ENCODE measurements at places on chromosomes 2 and 18. TPM values are rescaled to one million over a fixed set of nuclear protein-coding genes. Genes with fewer than 3 reads are reported as not detected.

DNA sequence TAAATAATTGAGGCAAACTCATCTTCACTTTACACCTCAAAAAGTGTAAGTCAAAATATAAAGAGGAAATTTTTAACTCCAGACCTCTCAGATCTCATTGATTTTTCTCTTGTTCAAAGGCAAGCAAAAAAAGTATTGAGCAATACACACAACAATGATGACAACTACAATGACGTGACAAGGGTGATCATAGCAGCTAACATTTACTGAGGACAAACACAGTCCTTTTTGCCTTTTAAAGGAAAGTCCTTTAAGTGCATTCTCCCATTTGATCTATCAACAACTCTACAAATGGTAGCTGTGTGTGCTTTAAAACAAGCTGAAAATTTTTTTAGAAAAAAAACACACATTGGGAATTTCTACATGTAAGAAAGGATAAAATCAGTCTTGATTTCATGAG is 123.5 kb upstream of the CTAGE1 start:
- DNase-seq, result no peak

DNA sequence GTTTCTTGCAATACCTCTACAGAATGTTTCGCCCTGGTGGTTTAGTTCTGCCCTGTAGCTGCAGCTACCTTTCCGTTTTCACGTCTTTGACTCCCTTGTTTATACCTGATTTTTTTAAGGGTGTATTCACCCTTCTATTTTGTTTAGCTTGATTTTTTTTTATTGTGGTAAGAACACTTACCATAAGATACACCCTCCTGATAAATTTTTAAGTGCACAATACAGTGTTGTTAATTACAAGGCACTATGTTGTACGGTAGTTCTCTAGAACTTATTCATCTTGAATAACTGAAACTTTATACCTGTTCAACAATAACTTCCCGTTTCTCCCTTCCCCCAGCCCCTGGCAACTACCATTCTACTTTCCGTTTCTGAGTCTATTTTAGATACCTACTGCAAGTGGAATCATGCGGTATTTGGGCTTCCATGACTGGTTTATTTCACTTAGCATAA is 48.9 kb upstream of the NABP1 start:
- DNase-seq, result no peak

DNA sequence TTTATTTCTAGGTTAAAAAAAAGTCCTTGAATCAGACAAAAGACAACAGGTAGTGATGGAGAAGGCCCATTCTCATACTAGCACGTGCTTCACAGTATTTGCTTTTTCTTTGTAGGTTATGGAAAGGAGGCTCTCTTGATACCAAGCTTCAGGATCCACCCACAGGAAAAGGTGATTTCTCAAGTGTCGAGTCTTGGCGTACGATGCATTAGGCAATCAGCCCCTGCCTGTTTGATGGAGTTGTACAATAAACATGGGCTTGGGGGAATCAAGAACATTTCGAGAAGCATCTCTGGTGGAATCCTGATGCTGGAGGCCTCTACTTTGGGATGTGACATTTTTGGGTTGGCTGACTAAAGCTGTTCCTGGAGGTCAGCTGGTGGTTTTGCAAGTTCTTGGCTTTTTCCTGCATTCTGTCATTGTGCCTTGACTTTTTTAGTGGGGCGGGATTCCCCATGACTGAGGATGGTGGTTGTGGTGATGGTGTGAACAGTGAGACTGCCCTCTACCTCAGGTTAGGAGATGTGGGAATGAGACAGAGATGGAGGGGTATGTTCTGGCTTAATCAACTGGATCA is 231.5 kb upstream of the SPRED2 start:
- DNase-seq, result no peak

The KCNG3 gene
- not detected for total RNA-seq
